ENCODE measurements at places on chromosomes 12 and 14. TPM values are rescaled to one million over a fixed set of nuclear protein-coding genes. Genes with fewer than 3 reads are reported as not detected.
A peak's percentile ranks its signal among the peaks of the same experiment; 100 is the strongest.

The SERPINA3 gene
- not detected for total RNA-seq

The RD3L gene
- not detected for total RNA-seq

The LRRK2 gene
- 1.2 TPM for total RNA-seq

GRCh38 chr14:100755649-100756048 is 29.0 kb downstream of the DLK1 start:
- DNase-seq: no peak

- no peak for DNase-seq
These were observed 467.1 kb upstream of the MGAT4C start for GRCh38 chr12:86723326-86723725.

DNA sequence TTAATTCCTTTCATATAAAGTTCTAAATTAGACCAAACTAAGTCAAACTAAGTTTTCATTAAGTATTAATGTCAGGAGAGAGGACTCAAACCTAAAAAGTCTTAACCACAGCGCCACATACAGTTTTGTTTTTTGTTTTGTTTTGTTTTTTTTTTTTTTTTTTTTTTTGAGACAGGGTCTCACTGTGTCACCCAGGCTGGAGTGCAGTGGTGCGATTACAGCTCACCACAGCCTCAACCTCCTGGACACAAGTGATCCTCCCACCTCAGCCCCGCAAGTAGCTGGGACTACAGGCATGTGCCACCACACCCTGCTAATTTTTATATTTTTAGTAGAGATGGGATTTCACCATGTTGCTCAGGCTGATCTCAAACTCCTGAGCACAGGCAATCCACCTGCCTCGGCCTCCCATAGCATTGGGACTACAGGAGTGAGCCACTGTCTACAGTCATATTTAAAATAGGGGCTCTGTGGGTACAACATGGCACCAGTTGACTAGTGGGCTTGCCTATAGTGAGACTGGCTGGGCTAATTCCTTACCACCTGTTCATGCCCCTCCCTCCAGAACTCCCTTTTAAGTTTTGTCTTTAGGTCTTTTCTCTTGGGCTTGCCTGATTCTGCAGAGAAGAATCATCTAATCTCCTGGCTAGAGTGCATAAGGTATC is 110.2 kb downstream of the PPP2R5E start:
- DNase-seq: no peak

DNA sequence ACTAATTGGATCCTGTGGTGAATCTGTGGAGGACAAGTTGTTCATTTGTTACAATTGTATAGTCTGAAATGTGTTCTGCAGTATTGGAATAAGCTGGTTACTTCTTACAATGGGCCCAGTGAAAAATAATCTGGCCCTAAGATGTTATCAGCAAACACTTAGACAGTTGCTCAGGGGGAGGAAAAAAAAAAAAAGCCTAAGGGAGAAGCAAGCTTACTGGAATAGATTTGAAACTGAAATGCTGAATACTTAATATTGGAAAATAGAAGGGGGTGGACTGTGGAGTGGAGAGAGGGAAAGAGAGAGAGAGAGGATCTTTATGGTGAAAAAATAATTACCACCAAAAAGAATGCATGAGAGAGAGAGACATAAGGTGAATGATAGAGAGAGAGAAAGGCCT is 4.0 kb downstream of the FOXG1 start:
- DNase-seq: no peak

DNA sequence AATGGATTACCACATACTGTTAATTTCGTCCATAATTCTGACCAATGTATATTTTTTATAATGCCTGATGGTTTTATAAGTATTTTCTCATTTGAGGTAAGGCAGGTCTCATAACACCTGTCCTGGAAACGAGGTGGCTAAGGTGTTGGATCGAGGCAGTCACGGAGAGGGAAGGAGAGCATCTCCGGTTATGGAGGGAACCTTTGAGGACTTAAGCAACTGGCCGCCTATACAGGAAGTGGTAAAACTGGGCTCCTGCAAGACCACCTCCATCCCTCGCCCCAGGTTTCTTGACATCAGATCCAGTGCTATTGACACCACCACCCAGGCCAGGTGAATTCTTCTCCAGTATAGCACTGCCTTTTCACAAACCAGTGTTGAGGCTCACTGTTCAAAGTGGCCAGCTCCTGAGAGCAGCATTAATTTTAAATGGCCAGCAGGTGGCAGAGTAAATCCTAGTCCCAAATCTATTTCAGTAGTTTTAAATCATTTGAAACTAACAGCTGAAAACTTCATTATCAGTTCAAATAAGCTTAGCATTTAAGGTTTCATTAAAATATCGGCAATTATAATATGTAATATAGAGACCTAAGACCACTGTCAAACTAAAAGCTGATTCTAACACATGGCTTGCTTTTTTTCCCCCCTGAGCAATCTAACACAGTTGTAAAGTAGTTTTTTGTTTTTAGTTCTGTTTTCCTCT is 100.8 kb downstream of the PPM1A start:
- peak; percentile 52 for DNase-seq

DNA sequence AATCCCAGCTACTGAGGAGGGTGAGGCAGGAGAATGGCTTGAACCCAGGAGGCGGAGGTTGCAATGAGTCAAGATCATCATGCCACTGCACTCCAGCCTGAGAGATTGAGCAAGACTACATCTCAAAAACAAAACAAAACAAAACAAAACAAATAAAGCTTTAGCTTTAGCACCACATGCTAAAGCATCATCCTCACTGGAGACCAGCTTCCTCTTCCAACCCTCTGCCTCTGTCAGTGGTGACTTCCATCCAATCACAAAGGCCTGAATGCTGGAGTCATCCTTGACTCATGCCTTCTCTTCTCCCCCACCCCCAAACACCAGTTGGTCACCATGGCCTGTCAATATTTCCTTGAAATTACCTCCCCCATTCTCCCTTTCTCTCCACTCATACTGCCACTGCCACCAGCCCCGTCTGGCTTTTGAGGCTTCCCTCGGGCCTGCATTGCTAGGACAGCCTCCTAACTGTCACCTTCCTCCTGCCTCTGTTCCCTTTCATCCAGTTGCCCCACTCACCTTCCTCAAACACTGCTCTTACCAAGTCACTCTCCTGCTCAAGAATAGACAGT is 1.4 kb downstream of the ZNF385A start:
- DNase-seq: peak; percentile 85

DNA sequence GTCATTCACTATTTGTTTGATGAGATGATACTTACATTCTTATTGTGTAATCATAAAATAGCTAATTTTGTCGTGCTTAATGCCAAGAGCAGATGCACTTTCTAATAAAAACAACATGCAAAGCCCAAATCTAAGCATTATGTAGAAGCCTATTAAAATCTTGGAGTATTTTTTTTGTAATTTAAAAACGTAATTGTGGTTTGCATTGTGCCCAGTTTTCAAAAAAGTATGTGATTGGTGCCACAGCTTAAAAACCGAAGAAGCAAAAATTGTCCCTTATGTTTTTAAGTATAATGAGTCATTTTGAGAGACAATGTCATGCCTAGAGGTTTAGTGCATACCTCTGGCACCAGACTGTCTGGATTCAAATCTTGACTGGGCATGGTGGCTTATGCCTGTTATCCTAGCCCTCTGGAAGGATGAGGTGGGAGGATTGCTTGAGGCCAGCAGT is 464.8 kb upstream of the RGS6 start:
- no peak for DNase-seq

DNA sequence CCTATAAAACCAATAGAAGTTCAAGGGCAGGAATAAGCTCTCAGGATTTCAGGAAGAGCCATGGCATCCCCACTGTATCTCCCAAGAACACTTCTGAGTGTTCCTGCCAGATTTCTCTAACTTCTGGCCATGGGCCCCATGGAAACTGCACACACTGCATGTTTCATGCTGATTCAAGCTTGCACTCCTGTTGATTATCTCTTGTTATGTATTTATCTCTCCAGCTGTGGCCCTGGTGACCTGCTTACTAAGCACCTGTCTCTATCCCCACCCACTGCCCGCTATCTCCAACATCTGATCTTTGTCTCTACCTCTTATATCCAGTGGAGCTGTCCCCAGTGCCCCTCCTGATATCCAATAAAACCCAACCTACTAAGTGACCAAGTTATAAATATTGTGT is 285.3 kb downstream of the PDZRN4 start:
- no peak for DNase-seq
